HL-60 (cell line): ENCODE measurements at places on chromosomes 7 and 10.

GRCh38 chr7:149773446-149774236 lies at the start of gene ZNF467:
TSS of gene ZNF467 (minus strand) at chr7:149773588. CDS start at chr7:149771032, 2,556 bp downstream.
- DNase-seq, result peak; percentile 41

GRCh38 chr10:3178042-3178441 lies 5.5 kb upstream of the PITRM1 start:
- DNase-seq, result no peak

DNA sequence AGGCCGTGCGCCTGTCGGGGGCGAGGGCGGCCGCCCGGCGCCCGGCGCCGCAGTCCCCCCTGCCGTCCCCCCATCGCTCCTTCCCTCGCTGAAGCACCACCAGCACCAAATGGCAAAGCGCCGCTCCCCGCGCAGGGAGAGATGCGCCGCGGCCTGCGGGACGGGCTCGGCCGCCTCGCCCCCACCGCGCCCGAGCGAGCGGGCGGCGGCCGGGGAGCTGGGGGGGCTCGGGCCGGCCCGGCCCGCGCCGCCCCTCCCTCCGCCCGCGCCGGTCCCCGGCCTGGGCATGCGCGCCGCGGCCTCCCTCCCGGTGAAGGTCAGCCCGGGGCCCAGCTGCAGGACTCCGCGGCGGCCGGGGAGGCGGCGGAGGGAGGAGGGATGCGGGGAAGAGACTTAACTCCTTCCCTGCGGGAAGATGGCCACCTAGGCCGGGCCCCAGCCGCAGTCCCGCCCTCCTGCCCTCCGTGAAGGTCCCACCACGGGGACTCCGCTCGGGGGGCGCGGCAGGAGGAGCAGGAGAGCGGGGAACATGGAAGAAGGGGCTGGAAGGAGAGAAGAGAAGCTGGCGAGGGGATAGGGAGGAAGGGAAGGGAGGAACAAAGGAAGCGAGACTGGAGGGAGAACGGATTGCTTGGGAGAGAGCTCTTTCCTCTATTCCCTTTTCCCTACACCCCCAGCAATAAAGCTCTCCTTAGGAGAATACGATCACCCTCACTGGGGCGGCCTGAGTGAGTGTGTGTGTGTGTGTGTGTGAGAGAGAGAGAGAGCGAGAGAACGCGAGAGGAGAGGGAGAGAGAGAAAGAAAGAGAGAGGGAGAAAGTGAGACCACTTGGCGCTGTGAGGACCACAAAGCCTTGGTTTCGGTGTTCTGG lies 3.4 kb upstream of the SMARCD3 start:
- DNase-seq, result no peak

GRCh38 chr7:105014693-105015389 lies 836 bp downstream of the KMT2E start:
- DNase-seq, result no peak

DNA sequence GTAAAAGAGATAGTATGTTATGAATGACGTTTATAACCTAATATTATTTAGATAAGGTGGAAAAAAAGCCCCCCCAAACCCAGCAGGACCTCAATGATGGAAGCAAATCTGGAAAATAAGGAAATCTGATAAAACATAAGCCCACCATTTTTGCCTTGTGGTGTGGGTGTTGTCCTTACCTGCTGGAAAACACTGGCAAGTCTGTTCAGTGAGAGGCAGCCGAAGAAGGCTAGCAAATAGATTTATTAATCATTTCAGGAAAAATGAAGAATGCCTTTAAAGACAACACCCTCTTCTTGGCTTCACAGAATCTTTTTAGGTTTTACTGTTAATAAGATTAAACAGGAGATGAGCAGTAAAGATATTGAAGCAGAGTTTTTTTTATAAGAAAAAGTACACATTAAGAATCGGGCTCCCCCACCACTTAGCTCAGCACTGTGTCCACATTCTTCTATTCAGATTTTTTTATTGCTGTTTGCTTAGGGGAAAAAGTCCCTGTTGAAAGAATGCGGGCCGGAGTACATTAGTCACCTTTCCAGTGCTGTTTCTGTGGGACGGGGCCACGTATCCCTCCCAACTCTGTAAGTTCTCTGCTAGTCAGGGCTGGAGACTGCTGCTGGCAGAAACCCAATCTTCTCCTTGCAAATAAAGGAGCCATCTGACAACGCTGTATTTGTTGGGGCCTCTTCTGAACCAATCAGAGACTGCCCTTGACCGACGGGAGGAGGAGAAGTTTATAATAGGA lies 104.1 kb downstream of the EVX1 start:
- DNase-seq, result no peak

DNA sequence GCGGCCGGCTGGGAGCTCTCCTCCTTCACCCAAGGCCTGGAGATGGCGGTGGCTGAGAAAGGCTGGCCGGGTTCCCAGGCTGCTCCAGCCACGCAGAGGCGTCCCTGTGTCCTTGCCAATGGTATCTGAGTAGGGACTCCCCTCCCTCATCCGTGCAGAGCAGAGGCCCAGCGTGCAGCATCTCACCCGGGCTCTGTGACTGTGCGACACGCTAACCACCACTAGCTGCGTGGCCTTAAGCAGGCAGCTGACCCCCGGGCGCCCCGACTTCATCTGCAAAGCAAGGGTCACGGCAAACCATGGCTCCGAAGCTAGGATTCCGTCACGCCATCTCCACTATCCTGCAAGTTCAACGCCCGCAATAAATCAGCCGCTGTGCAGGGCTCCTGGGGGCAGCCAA lies 47.2 kb upstream of the TNRC18 start:
- no peak for DNase-seq

- DNase-seq, result no peak
These were observed 22.9 kb downstream of the ATP6V1F start for GRCh38 chr7:128885370-128886187.

DNA sequence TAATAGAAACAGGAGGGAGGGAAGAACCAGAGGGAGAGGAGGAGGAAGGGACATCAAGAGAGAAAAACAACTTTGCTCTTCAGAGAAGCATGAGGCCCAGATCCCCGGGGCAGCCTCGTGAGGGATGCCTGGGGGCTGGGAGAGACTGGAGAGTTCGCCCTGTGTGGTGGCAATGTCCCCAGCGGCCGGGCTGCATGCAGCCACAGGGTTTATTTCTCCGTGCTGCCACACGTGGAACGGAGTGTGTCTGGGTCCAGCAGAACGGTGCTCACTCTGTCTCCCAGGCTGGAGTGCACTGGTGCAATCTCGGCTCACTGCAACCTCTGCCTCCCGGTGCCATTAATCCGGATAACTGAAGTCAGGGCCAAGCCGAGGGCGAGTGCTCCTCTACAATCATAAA lies 257.7 kb downstream of the ACTR3B start:
- DNase-seq, result no peak

DNA sequence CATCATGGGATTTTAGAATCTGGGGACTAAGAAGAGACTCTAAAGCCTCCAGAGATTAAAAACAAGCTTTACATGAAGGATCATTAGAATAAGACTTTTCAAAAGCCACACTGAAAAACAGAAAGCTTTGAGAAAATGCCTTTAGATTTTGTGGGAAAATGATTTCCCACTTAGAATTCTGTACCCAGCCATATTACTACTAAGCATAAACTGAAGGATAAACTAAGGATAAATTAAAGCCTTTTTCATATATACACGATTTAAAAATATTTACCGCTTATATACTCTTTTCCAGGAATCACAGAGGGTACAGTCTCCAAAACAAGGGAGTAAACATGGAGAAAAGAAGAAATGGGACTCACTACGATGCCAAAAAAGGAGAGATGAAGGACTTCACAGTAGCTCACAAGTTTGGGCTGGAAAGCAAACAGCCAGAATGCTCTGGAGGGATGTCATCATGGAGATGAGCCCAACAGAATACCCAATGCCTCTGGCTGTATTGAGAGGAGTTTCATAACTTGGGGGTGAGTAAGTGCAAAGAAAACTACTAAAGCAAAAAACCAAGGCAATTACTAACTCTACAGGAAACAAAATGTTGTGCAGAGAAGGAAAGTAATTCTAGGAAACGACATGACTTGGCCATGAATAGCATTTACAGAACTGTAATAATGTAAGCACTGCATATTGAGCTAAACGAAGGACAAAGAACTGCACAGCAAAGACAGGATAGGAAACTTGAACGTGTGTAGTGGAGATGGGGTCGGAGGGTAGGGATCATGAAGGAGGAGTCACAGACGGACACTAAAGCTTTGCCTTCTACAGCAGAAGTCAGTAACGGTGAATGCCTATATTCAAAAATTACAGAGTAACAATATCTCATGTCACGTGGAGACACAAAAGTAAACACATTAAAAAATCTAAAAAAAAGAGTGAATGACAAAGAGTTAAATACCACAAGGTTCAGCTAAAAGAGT lies 61.4 kb upstream of the ASAH2 start:
- DNase-seq, result no peak

GRCh38 chr7:48139459-48139858 lies 31.8 kb upstream of the ABCA13 start:
- no peak for DNase-seq

DNA sequence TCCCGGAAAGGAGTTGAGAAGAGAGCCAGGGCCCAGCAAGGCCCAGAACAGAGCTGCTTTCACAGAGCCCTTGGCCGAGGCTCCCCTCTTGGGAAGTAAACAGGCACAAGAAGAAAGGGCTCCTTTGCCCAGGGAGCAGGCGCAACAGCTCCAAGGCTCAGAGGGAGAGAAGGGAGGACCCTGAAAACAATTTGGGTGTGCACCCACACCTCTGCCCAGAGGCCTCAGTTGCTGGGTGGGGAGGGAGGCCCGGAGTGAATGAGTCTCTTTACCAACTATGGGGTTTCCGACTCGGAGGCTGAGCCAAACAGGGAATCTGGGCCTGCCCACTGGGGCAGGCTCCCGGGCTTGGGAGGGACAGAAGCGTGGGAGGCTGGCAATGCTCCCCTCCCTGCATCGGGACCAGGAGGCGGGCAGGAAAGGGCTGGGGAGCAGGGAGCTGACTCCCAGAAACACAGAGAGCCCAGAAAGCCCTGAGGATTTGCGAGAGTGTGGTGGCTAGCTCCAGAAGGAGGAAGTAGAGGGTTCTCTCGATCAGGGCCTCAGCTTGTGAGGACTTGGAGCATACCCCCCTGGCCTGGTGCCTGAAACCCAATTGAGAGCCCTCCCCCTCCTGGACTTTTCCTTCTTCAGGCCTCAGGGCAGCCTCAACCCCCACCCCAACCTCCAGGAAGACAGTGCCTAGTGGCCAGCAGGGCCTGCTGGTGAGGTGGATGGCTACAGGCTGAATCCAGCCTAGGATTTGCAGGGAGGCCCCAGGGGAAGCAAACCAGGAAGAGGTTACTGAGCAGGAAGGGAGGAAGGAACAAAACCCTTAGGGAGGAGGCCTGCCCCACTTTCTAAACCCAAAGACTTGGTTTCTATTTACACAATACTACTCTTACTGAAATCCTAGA lies 6.2 kb downstream of the C10orf105 start:
- DNase-seq, result peak; percentile 91

- no peak for DNase-seq
These were observed 129.9 kb upstream of the CDCA7L start for GRCh38 chr7:22075561-22075960.

DNA sequence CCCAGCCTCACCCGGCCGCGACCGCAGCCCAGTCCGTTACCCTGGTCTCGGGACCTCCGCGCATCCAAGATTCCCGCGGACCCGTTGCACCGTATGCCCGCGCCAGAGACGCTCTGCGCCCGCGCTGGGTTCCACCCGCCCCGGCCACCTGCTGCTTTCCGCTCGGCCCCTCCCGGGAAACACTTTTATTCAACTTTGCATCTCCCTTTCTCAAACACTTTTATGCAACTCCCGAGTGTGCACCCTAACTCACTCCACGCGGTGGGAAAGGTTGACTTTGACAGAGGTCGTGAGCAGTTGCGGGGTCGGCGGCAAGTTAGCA lies at the start of gene ODAD2:
Gene ODAD2, minus strand, starts transcription at position 126 of the 322 bp plus-strand sequence. CDS start 3,937 bp downstream, outside the sequence.
- DNase-seq, result no peak

DNA sequence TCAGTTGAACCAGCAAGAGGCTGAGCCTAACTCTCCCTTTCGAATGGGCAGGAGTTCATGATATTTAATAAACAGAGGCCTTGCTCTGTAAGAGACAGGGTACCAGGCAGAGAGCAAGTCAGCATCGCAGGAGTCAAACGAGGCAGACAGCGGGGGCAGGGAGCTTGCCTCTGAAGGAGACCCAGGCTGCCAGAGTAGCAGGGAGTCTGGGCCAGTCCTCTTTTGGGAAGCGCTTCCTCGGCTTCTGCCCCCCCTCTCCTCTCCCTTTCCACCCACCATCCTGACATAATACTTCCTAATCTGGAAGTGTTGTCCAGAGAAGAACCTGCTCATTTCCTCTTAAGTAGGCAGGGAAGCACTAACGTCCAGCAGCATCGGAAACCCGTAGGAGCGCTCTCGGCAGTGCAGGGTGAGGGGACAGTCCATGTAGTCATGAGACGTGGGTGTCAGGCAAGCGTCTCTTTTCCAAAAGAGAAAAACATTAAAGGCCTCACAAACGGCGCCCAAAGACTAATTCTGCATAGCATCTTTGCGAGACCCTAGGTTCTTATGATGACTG lies 171.1 kb downstream of the EGFR start:
- no peak for DNase-seq

GRCh38 chr7:128398016-128398840 lies 11.6 kb downstream of the IMPDH1 start:
- peak; percentile 39 for DNase-seq

DNA sequence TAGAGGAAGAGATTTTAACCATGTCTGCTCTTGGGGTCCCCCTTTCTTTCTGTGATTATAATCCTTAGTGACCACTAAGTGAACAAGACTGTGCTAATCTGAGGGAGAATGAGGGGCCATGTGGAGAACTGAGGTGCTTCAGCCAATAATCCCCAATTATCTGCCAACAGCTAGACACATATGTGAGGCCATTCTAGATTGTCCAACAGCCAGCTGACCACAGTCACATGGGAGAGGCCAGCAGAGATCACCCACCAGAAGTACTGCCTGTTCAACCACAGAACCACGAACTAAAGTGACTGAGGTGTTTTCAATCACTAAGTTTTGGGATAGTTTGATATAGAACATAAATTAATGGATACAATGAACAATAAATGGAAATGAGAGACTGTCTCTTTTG lies 74.3 kb downstream of the SEMA3E start:
- DNase-seq, result no peak

- DNase-seq, result peak; percentile 45
These were observed 78.3 kb upstream of the NRP1 start for GRCh38 chr10:33412653-33413361.

GRCh38 chr7:53466371-53466770 lies 430.9 kb downstream of the POM121L12 start:
- no peak for DNase-seq

DNA sequence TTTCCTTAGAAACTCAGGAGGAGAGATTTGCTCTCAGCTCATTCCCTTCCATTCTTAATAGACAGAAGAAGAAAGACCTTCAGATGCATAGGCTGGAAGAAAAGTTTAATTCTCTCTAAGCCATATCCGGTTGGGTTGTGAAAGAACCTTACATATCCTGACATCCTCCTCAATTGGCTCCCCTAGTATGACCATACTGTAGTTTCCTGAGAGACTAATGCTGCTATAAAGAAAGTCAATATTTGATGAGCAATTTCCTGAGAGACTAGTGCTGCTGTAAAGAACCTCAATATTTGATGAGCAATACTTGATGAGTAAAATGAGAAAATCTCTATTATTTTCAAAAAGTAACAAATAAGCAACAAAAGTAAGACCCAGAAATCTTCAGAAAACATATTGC lies 888.5 kb upstream of the SORCS1 start:
- DNase-seq, result no peak
